Activated CD8-positive, alpha-beta T cell treated with anti-CD3 and anti-CD28 coated beads, Interleukin-2, amount 10 ng/mL, durations not matched to agents 7 days and 5 days (primary cell): ENCODE measurements at places on chromosomes 12 and 14. TPM values are rescaled to one million over a fixed set of nuclear protein-coding genes. Genes with fewer than 3 reads are reported as not detected.

The ABHD4 gene
- total RNA-seq, result 8.0 TPM

DNA sequence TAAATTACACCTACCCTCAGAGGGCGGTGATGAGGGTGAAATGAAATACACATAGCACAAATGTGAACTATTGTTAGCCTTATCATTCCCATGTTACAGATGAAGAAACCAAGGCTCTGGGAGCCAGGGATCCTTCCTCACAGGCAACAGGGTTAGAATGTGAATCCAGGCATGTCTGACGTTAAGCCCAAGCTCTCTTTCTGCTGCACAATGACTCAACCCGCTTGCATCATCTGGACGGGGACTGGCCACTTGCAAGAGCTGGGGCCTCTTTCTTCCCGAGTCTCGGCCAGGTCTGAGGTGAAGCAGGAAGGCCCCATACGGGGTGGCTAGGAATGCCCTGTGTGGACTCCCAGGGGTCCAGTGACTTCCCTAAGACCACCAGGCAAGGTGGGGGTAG, 105.2 kb downstream of the RBM19 start:
- DNase-seq, result no peak

DNA sequence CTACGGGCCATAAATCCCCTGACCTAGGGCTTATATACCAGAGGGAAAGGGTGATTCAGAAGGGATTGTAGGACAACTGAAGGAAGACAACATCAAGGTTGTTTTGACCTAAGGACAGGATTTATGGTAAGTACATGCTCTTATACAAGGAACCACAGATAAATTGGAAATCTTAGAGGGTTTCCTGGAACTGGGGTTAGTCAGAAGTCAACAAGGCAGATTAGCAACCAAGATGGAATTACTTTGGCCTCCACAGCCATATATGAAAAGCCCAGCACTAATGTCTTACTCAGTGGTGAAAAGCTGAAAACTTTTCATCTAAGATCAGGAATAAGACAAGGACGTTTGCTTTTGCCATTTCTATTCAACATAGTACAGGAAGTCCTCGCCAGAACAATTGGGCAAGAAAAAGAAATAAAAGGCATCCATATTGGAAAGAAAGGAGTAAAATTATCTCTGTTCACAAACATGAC, 5.4 kb downstream of the TMBIM4 start:
- DNase-seq, result no peak

The RTL1 gene
- total RNA-seq, result not detected

DNA sequence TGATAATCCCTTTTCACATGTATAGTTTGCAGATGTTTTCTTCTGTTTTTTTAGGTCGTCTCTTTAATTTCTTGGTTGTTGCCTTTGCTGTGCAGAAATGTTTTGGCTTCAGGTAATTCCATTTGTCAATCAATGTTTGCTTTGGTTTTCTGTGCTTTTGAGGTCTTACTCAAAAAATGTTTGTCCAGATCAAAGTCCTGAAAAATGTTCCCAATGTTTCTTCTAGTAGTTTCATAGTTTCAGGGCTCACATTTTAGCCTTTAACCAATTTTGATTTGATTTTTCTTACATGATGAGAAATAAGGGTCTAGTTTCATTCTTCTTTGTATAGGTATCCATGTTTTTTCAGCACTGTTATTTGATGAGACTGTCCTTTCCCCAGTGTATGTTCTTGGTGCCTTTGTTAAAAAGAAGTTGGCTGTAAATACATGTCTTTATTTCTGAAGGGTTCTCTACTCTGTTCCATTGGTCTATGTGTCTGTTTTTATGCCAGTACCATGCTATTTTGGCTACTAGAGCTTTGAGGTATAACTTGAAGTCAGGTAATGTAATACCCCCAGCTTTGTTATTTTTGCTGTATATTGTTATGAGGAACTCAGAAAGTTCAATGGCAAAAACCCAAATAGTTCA, 578.7 kb upstream of the SEL1L start:
- no peak for DNase-seq
